ENCODE measurements at places on chromosomes 2 and 18.

- DNase-seq, result no peak
Measured at GRCh38 chr2:189409647-189410046, 31.6 kb upstream of the WDR75 start.

DNA sequence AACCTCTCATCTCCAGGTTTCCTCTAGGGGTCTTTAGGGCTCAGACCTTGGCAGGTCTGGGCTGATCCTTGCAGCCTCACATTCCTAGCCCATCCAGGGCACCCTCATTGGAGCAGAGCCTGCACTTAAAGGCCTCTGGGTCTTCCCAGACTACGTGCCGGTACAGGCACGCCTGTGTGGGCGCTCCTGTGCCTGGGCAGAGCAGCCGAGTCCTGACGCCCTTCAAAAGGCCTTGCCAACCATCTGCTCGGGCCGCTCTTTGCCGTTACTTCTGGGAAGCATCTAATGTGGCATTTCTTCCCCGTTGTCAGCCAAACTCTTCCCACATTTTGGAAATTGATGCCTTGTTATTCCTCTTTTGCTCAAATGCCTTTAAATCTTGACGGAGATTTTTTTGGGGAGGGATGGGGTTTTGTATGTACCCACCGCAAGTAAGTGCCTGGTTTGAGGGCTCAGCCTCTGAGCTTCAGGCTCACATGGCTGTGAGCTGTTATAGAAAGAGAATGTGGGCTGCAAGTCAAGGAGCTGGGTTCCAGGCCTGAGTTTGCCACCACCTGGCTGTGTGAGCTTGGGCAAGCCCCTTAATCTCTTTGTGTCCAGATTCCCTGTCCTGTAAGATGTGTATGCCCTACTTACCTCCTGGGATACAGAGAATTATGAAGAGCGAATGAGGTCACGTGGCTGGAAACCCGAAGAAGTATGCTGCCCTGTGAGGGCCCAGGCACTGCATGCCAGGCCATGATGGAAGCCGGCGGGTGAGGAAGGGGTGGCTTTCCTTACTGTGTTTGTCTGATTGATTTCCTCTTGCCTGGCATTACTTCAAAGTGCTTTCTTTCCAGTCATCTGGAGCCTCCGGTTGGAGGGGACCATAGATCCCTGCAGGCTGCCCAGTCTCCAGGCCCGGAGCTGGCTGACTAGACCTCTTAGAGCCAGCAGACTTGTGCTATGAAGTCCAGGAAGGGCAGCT is 20.6 kb downstream of the EHD3 start:
- no peak for DNase-seq

DNA sequence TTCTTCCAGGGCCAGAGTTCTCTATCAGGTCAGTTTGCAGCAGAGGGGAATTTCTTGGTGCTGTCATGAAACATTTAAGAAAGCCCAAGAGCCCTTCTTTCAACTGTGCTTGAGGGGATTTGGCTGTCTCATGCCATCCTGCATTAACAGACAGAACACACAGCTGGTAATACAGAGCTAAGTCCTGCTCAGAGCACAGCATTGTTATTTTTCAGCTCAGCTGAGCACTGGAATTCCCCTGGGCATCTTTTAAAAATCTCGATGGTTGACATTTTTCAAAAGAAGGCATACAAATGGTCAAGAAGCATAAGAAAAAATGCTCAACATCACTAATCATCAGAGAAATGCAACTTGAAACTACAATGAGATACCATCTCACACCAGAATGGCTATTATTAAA is 14.9 kb upstream of the IL1R2 start:
- no peak for DNase-seq

DNA sequence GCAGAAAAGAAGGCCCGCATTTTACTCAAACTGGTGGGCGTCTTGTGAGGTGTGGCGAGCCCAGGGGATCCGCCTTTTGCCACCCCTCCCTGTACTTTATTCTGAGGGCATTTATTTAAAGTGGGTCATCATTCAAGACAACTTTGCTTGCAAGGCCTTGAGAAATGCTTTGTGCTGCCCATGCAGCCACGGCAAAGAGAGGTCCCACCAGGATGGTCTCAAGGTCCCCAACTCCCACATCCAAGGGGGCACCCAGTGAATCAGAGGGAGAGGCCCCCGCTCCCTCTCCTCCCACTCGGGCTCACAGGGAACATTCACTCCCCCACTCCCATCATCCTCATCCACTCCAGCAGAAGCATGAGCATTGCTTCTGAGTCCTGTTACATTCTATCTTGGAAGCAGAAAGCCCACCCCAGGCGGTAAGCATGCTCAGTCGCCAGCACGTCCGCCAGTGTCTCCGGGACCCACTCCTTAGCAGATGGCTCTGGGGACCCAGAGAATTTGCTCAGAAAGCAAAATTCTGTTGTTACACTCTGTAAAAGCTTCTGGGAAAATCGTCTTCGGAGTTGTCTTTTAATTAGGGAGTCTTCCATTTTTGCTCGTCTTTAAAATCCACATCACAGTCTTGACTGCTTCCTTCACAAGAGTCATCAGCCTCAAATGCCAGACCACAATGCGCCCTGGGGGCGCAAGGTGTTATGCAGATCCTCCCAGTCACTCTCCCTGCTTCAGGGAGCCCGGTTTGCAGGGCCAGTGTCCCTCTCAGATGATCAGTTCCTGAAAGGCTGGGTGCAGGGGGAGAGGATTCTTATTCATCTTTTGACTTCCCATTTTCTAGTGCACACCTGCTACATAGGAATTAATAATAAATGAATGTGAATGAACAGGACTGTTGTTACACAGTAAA is 99.4 kb upstream of the NCK2 start:
- no peak for DNase-seq

GRCh38 chr2:235140801-235141081 is 188.9 kb downstream of the SH3BP4 start:
- DNase-seq, result no peak

DNA sequence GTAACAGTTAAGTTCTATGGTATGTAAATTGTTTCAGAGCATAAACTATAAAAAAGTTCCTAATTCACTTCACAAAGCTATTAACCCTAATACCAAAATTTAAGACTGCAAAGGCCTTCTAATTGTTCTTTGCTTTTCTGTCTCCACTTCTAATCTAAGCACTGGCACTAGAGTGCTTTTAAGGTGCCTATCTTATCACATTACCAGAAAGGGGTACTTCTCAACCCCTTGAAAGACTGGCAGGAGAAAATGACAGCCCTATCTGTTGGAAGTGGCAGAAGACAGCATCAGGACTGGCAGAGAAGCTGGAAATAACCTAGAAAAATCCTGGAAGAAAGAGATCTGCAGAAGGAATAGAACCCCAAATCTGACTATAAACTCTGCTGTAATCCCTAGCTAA is 10.3 kb downstream of the CNRIP1 start:
- no peak for DNase-seq

GRCh38 chr2:70923378-70924015 is 12.2 kb upstream of the ATP6V1B1 start:
- no peak for DNase-seq

DNA sequence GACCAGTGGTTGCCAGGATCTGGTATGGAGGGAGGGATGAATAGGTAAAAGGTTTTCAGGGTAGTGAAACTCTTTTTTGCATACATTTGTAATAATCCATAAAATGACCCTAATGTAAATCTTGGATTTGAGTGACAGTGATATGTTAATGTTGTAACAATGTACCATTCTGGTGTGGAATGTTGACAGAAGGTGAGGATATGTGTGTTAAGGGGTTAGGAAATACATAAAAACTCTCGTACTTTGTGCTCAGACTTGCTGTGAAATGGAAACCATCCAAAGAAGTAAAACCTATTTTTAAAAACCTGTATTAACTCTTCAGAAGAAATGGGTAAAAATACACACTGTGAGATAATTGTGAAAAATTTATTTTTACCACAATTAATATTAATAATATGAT is 66.2 kb downstream of the SYT4 start:
- no peak for DNase-seq

- DNase-seq, result no peak
Measured at GRCh38 chr2:42186366-42186765, 17.2 kb downstream of the EML4 start.

DNA sequence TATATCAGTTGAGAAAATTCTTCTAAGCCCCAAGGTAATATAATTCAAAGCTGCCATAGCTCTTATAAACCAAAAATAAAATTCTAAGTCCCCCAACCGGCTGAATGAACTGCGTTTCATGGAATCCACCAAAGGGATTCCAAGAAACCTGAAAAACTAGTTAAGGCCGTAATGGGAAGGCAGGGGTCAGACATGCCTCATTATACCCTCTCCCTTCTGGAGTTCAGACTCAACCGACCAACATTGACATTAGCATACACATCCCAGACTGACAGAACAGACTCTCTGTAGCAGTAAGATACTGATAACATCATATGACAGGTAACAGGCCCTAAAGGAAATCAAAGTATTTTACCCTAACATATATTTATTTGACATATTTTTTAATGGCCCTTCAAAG is 31.4 kb upstream of the PHLPP1 start:
- no peak for DNase-seq

GRCh38 chr2:224025874-224026273 is 13.2 kb downstream of the SERPINE2 start:
- DNase-seq, result no peak

GRCh38 chr2:141027221-141027620 is 1103.6 kb downstream of the LRP1B start:
- DNase-seq, result no peak

DNA sequence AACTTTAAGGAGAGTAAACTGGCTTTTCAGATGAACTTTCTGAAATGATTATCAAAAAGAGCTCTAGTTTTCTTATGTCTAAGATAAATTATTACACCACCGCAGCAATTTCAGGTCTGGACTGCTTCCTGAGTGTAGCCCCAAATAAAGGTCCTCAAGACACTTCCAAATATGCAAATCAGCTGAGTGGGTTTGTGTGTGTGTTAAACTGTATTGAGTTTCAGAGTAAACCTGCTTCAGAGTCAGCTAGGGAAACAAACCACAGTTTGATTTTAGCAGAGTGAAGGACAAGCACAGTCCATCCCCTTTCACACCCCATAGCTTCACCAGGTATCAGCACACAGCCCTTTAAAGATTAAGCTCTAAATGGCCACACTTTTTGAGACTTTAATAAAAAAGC is 168.7 kb downstream of the NRXN1 start:
- no peak for DNase-seq

DNA sequence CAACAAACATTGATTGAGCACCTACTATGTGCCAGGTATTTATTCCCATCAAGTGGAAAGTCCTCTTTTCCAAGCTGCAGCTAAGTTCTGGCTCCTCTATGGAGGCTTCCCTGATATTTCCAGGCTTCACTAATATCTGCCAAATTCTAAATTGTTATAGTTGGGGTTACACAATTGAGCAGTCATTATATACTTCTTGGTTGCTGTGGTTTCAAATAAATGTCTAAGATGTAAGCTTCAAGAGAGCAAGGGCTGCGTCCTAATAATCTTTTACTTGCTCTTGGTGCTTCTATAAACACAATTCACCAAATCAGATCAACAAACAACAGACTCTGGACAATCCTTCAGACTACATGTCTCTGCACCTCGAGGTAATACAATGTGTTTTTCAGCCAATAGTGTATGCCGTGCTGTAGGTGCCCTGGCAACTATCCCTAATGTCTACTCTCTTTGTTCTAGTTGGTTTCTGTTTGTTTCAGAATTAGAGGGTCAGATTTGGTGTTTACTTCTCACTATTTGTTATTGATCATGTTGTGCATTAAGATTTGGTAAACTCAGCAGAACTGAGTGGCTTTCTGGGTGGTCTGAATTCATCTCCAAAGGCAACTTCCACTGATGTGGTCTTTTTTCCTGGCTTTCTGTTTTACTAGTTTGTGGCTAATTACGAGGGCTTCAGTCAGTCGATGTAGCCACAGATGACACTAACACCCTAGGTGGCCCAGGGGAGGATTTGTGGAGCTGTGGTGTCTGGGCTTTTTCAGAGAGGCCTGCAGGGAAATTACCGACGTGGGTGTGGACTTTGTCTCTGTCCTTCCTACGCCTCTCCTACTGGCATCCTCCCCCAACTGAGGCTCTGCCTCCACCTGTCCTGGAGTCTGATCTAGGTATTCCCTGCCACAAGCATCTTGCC is 50.4 kb downstream of the CDCA7 start:
- DNase-seq, result no peak

GRCh38 chr2:174752403-174753037 is 11.8 kb downstream of the CHRNA1 start:
- no peak for DNase-seq

DNA sequence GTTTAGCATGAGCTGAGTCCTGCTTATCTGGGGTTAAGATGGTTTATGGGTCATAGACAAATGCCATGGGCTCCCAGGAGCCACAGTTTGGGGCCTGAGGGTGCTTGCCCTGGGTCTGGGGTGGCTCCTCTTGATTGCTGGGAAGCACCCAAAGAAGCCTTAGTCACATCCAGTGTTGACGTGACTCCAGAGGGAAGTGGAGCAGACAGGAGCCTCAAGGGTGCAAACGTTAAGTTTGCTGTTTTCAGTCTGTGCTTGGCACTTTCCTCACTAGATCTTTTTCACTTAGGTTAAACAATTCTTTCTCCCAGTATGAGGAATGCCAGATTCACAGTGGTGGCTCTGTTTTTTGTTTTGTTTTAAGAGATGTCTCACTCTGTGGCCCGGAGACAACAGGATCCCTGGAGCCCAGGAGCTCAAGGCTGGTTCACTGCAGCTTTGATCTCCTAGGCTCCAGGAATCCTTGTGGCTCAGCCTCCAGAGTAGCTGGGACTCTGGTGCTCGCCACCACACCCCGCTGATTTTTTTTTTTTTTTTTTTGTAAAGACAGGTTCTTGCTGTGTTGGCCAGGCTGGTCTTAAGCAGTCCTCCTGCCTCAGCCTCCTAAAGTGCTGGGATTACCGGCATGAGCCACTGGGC is 251.3 kb downstream of the FAM210A start:
- DNase-seq, result no peak

GRCh38 chr18:51154431-51155063 is 42.9 kb downstream of the MEX3C start:
- DNase-seq, result no peak

DNA sequence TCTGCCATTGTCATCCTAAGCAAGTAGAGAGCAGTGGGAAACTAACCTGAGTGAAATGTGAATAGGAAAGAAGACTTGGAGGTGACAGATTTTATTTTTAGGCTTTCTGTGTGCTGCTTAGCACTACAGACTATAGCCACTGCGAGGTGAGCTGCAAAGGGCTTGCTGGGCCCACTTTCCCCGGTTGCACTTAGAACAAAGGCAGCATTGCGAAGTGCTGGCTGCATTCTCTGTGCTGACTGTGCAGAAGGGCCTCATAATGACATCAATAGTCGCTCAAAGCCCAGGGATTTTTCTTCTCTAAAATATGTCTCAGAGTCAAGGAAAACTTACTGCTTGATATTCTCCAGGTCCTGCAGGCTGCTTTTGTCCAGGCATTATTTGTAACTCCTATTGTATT is 592.1 kb downstream of the TDRD15 start:
- no peak for DNase-seq
